Sigmoid colon (tissue), 7 donors: ENCODE measurements at places on chromosomes 6 and 20.

- no peak for DNase-seq
Observed at GRCh38 chr6:160808263-160808662, 106.2 kb downstream of the PLG start.

GRCh38 chr20:15058841-15059240 lies 721.4 kb upstream of the FLRT3 start:
- DNase-seq = no peak

DNA sequence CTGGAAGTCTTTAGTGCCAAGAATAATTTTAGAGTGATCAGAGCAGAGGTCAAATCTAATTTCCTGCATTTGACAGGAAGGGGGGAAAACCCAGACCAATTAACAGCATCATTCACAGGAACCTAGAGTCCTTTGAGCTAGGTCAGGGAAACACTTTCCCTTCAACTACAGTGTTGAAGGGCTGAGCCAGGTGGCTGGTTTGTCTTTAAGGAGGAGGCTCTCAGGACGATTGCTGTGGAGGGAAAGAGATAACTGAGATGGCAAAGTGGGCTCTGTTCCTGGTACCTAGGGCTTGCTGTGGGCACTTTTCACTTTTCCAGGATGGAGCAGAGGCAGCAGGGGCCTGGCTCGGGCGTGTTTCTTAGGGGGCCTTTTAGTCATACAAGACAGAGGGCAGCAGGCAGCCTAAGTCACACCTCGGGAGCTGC lies 111.9 kb downstream of the SCML4 start:
- DNase-seq = no peak

- no peak for DNase-seq
Observed at GRCh38 chr20:43191143-43191542, 1.4 kb upstream of the PTPRT start.

DNA sequence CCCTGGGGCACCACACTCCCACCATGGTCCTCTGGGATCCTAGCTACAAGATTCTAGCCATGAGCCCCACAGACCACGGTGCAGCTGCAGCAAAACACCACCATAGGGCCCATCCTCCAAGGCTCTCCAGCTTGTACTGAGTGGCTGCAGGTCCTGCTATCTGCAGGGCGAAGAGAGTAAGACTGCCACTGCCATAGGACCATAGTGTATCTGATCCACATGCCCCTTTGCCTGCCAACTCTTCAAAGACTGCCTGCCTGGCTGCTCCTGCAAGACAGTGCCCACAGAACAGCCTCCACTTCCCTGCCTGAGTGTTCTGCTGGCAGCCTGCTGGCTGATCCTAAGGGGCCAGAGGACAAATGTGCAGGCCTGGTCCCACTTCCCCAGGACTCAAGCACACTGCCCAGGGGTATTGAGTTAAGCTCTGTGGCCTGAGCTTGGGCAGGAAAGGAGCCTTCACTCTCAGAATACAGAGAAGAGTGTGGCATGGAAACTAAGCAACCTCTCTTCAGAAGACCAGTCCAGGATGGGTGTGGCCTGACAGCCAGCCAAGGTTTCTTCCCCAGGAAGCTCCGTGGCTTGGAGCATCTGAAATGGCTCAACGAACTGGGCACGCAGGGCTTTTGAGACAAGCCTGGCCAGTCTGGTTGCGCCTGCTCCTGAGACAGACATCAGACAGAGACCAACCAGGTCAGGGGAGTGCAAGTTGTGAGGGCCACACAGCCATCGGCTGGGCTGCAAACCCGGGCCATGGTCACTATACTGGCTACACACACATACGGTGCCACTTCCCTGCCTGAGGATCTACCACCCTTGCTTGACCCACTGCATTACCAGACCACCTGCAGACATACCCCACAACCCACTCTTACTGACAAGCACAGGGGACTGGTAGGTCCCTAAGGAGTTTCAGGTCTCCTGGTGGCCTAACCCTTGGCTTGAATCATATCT lies 54.5 kb downstream of the RNGTT start:
- DNase-seq = no peak

DNA sequence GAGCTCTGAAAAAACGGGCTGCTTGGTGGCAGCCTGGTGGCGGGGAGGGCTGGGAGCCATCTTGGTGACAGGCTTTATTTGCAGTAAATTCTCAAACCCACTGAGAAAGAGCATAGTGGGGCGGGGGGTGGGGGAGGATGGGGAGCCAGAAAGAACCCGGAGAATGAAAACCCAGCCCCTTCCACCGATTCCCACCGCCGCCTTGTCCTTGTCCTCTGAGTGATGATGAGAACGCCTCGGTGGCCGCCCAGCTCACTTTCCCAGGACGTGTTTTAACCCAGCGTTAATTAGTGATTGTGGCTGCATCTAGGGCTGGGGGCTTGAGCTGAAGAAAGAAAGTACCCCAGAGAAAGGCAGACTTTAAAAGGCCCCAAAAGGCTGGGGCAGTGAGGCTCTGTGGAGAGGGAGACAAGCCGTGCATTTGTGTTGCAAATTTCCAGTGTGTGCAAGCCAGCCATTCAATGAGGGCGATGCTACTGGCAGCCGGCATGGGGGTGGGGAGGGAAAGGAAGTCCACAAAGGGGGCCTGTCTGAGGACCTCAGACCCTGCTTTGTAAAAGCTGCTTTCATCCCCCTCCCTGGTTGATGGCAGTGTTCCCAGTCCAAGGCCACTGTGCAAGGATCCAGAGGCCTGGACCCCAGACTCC lies 6.2 kb upstream of the GHRH start:
- no peak for DNase-seq

DNA sequence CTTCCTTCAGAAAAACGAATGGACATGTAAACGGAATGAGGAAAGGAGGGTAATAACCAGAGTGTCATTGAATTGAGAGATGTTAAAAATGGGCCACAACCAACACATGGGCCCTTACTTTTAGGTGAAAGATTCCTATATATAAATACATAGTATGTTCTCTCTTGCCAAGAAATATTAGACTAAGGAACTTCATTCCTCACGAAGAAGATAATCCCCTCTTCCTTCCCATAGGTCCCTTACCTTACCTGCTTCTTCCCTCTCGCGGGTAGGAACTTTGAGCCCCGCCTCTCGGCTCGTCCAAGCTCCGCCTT lies 295 bp upstream of the TBC1D22B start:
- no peak for DNase-seq

DNA sequence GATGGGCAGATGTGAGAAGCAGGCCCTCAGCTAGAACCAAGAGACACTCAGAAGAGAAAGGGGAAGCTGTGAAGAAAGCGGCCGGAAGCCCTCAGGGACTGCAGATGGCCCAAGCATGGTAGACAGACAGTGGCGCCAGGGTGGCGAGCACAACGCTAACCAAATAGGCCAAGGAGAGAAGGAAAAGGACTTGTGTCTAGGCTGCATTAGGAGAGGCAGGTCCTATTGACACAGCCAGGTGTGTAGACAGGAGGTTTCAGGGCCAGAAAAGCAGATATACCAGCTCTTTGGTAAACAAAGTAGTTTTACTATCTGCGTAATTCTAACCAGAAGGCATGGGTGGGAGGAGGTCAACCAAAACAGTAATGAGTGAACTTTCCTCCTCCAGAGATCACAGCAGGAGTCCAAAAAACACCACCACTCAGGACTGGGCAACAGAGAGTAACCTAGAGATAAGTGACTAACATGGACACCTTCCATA lies 15.8 kb upstream of the MAP7 start:
- DNase-seq = no peak

DNA sequence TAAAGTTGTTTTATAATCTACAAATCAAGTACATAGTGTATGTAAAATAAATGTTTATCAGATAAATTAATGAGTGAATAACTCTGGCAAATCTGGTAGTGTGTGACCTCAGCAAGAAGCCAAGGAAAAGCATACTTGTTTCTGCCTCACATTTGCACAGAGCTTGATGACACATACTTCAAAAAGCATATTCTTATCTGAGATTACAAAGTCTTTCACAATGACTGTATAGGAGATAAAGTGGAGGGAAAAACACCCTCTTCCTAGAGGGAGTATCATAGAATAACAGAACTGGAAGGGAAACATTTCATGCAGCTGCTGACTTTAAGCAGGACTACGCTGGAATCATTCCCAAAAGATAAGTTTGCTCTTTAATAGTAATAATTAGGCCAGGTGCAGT lies 28.1 kb upstream of the AKAP7 start:
- no peak for DNase-seq

- no peak for DNase-seq
Observed at GRCh38 chr6:36633370-36633769, 39.2 kb downstream of the SRSF3 start.

DNA sequence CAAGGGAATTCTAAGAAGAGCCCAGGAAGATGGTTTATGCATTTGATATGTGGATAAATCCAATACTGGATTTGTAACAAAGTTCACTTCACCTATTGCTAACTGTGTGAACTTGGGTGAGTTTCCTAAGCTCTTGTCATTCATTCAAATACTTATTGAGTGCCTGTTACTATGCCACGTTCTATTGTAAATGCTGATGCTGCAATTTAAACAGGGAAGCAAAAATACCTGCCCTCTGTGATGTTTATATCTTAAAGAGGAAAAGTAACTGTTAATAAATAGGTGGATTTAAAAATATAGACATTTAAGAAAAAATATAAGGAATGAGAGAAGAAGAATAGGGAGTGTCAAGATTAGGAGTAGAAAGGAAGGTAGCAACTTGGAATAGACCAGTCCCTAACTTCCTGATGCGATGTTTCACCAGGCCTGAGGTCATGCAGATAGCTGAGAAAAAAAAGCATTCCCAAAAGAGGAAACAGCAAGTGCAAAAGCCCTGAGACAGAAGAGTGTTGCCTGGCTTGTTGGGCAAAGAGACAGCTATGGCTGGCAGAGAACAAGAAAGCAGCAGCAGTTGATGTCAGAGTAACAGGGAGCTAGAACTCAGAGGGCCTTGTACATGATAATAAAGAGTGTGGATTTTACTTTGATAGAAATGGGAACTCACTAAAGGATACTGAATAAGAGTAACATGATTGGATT lies 54.3 kb upstream of the TCF21 start:
- DNase-seq = no peak

- peak; percentile 66 for DNase-seq
Observed at GRCh38 chr6:144582939-144583613, 297.9 kb downstream of the UTRN start.

- no peak for DNase-seq
Observed at GRCh38 chr6:131490441-131490840, 82.6 kb upstream of the ARG1 start.

- DNase-seq = no peak
Observed at GRCh38 chr20:60144404-60144803, 186.2 kb downstream of the CDH26 start.

DNA sequence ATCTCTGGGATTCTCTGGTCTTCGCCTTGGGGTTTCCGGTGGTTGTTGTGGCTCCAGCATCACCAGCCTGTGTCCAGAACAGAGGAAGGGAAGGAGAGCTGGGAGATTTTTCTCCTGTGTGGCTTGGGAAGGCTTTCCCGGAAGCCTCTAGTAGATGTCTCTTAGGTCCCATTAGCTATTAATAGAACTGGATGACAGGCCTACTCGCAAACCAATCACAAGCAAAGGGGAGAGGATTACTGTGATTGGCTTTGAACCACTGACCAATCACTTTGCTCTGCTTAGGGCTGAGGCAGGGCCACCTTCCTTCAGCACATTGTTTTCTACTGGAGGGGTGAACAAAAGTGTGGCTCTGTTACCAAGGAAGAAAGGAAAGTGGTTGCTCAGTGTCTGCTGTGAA lies 203.4 kb upstream of the SULF2 start:
- DNase-seq = no peak

DNA sequence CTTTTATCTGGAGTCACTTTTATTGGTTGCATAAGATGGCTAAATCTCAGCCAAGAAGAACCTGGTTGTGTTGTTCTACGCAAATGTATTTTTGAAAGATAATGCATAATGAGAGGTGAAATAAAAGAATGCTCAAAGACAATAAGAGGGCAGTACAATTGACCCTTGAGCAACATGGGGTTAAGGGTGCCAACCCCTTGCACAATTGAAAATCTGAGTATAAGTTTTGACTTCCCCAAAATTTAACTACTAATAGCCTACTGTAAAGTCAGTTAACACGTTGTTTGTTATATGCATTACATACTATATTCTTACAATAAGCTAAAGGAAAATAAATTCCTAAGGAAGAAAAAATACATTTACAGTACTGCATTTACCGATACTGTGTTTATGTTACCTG lies 5.9 kb downstream of the RNF146 start:
- DNase-seq = no peak

- no peak for DNase-seq
Observed at GRCh38 chr20:39433466-39433865, 471.3 kb downstream of the DHX35 start.

DNA sequence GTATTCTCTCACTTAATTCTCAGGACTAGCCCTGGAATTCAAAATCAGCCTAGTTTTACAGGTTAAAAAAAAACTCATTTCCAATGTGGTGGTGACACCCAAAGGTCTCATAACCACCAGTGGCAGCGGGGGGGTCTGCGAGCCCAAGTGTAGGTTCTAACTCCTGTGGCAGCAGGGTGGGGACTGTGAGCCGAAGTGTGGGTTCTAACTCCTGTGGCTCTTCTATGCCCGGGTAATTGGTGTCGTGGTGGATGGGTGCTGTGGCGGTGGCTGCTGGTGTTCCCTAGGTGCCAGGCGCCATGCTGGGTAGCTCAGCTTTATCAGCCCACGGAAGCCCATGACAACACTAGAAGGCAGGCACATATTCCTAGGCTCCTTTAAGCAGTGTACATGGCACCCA lies 4.9 kb upstream of the ANKRD60 start:
- no peak for DNase-seq
